CD4-positive, alpha-beta T cell treated with Interleukin-4 for 1 hour (primary cell): ENCODE measurements at places on chromosomes 13 and 19.

DNA sequence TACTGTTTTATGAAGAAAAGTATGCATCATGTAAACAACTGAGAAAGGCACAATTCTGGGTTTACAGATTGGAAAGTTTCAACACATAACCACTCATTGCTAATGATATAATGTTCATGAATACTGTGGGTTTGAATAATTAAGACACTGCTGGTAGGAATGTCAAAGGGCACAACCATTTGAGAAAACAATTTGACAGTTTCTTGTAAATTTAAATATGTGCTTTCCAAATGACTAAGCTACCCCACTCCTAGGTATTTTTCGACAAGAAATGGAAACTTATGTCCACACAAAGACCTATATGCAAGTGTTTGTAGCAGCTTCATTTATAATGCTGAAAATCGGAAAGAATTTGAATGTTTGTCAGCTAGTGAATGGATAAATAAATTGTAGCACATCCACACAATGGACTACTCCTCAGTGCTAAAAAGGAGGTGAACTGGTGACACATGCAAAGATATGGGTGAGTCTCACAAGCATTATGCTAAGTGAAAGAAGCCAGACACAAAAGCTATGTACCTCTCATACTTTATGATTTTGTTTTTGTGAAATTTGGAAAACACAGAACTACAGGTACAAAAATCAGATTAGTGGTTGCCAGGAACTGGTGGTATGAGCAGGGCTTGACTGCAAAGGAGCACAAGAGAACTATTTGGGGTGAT lies 44.8 kb upstream of the FLT1 start:
- no peak for DNase-seq

DNA sequence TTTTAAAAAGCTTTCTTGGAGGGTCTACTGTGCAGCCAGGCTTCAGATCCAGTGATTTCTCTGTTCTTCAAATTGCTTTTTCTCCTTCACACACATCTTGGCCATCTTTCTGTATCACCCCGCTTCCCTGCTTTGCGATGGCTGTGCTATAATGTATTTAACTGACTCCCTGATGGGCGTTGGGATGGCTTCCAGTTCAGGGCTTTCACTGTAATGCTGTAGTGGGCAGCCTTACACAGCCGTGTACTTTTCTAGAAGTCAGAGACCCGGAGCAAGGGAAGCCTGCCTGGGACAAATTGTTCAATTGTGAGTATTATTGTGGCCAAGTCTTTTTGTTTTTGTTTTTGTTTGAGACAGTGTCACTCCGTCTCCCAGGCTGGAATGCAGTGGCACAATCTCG lies 19.4 kb upstream of the PAK4 start:
- no peak for DNase-seq

DNA sequence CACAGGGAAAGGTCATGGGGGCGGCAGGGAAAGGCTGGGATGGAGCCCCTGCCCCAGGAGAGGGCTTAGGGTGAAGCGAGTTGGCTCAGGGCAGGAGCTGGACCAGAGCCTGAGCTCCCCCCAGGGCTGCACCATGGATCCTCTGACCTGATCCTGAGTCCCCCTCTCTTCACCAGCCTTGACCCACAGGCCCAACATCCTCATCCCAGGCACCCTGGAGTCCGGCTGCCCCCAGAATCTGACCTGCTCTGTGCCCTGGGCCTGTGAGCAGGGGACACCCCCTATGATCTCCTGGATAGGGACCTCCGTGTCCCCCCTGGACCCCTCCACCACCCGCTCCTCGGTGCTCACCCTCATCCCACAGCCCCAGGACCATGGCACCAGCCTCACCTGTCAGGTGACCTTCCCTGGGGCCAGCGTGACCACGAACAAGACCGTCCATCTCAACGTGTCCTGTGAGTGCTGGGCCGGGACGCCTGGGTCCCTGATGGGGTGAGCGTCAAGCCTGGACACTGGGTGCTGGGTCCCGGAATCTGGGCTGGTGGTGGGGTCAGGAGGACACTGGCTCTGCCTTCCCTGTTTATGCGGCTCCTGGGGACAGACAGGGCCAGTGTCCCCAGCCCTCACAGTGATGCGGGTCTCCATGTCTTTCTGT lies 842 bp downstream of the SIGLEC9 start:
- no peak for DNase-seq

- no peak for DNase-seq
Observed at GRCh38 chr13:44815623-44816022, 173.6 kb downstream of the NUFIP1 start.

DNA sequence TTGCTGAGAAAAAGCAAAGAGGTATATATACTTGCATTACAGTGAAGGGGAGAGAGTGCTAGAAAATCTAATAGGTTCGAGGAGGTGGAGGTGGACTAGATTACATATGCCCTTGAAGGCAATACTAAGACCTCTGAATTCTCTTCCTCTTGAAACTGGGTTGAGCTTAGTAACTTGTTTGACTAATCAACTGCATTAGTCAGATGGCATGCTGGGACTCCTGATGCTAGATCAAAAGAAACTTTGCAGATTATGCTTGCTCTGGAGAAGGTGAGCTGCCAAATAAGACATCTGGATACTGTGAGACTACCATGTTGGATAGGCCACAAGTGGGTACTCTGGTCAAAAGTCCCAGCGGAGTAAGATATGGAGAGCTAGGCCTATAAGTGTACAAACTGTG lies 331.3 kb downstream of the KLF5 start:
- no peak for DNase-seq

GRCh38 chr13:33937373-33938098 lies 119.6 kb downstream of the RFC3 start:
- no peak for DNase-seq

DNA sequence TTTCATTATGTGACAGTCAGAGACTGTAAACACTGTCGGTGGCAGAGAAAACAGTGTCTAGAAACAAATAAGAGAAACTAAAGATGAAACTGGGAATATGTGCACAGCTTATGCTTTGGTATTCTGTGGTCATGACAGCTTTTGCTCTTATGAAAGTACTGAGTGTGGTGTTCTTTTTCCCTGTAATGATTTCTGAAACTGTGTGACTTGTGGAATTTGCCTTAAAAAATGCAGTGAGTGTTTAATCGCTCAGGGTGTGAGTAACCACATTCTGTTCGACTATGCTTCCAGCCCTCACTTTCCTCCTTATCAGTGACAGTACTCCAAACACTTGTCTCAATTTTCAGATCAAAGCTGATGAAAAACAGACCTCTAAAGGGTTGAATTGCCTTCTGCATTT lies 66.9 kb upstream of the DIAPH3 start:
- no peak for DNase-seq

DNA sequence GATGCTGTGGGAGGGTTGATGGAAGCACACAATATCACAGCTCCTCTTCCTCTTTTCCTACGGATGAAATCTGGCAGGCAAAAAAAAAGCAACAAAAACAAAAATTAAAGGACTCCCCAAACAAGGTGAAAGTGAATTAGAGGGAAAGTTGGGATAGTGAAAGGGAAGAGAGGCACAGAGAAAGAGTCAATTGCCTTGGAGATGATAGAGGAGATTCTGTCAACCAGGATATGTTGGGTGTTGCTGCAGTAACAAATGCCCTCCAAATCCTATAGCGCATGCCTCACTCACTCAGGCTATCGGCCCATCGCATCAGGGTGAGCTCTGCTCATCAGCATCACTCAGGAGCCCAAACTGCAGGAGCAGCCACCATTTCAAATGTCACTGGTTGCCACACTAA lies 119.1 kb downstream of the DLEU7 start:
- DNase-seq, result no peak

GRCh38 chr19:39407410-39407659 lies 688 bp downstream of the ZFP36 start:
- DNase-seq, result no peak

DNA sequence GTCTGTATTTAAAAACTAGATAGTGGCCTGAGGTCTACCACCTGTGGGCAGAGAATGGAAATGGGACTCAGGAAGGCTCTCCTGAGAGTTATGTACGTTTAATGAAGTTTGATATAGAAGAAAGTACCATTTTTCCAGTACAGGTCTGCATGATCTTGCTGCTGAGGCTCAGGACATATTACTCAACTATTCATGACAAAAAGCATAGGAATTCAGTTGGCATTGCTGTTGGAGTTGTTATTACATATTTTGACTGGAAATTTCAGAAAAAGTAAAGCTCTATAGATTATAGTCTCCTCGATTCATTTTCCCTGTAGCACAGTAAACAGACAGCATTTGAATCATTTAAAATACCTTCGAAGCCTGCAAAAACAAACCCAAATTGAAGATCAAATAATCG lies 469.8 kb downstream of the DCT start:
- no peak for DNase-seq

- no peak for DNase-seq
Observed at GRCh38 chr13:23985839-23986238, 88.5 kb upstream of the C1QTNF9B start.

DNA sequence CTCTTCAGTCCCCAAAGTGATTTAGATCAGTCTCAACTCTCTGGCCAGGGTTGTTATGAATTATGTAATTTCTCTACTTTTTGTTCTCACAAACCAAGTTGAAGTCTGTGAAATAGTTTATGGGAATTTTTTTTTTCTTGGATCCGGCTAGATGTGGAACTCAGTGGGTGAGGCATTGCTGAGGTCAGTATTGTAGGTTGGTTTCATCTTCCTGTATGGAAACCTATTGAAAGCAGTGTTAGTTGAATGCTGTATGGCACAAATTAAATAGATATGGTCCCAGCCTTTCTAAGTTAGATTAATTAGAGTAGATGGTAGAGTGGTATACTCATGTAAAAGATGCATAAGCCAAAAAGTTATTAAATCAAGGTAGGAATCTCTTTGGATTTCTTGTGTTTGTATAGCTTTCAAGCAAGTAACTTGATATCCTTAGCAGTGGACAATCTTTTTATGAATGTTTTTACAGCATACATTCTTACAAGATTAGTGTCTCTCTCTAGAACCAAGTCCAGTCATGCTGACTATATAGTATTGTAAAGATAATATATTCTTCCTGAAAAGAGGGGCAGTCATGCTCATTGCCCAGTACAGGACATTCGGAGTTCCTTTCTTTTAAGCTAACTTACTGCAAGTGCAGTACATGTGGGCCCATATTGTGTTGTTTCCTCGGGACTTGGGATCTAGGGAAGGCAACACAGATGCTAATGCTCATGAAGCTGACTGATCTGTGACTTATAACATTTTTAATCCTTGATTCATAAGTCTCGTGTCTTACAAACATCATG lies 2541.1 kb downstream of the PCDH9 start:
- DNase-seq, result no peak

DNA sequence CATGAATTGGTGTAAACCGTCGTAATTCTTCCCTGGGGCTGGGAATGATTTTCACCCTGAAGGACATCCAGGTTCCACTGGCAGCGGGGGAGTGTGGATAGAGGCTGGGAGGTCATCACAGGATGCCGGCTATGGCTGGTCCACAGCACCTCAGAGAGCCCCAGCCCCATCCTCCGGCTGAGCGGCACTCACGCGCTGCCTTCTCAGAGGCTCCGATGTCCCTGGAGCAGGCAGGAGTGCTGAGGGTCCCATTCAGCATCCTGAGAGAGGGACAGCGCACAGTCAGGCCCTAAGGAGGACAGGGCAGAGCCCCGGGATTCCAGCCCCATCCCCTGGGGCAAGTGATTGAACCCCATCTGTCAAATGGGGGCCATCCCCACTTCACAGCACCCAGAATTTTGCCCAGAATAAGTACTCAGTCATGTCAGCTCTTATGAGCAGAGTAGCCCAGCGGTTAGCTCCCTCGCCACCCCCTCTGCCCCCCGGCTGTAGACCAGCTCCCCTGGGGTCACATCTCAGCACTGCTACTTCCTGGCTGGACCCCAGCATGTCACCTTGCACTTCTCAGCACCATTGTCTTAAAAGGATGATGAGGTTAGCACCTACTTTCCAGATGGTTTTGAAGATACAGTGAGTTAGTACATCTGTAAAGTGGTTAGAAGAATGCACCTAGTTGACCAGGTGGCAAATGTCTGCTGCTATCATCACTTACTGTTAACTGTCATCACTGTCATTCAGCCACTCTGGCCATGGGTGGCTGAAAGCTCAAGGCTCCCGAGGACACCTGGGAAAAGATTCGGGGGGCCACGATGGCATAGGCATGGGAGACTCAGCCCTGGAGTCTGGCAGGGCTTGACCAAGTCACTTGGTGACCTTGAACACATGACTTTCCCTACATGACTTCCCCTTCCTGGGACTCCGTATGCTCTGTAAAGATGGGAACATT lies 11.9 kb downstream of the GRAMD1A start:
- DNase-seq, result peak; percentile 38

DNA sequence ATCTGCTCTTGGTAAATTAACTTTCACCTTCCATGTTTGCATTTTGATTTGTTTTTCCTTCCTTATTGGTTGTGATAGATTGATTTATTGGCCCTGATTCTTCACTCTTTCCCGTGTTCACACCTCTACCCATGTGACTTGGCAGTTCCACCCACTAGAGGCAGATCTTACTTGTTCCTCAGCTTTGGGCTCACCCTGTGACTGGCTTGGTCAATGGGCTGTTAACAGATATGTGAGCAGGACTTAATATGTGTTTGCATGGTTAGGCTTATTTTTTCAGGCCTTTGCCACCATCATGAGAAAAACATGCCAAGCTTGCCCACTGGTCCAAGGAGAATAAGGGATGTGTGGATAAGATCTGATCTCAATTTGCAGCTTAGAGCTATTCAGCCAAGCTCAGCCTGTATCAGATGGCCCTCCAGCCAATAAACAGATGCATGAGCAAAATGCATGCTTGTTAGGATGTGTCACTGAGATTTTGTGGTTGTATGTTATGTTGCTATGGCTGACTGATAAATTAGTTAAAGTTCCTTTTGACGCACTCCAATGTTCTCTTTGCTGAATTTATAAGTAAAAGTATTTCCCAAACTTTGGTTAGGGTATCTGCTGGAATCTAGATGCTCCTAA lies 48.0 kb downstream of the RGCC start:
- no peak for DNase-seq

DNA sequence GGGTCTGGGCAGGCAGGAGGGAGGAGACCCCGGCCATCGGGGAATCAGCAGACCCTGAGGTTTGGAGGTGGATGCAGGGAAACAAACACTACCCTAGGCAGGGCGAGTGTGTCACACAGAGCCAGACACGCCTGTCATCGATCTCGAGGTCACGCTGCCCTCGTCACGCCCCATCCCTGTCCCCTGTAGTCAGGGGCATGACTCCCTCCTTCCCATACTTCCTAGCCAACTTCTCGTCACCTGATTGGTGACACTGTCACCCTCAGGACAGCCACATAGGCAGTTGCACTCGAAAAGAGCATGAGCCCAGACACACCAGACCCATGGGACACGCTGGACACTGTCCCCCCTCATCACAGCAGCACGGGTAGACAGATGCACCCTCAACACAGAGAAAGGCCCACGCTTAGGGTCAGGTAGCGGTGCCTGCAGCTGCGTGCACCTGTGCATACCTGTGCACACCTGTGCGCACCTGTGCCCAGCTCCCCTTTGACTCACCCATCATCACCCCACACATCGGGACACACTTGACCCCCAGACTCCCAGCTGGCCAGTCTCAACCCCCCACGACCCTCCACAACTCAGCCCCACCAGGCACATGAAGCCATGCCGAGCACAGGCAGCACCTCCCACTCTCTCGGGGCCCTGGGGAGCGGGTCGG lies 11.9 kb downstream of the CILP2 start:
- DNase-seq, result no peak

GRCh38 chr19:49017041-49017665 lies at the start of gene LHB:
Gene LHB (minus strand): TSS chr19:49017091. CDS start chr19:49017081, 10 bp downstream.
- no peak for DNase-seq
